Osteocyte (in vitro differentiated cells): ENCODE measurements at places on chromosomes 5 and 9.
A peak's percentile ranks its signal among the peaks of the same experiment; 100 is the strongest.

GRCh38 chr5:68329554-68330255, 114.1 kb downstream of the PIK3R1 start:
- no peak for DNase-seq

DNA sequence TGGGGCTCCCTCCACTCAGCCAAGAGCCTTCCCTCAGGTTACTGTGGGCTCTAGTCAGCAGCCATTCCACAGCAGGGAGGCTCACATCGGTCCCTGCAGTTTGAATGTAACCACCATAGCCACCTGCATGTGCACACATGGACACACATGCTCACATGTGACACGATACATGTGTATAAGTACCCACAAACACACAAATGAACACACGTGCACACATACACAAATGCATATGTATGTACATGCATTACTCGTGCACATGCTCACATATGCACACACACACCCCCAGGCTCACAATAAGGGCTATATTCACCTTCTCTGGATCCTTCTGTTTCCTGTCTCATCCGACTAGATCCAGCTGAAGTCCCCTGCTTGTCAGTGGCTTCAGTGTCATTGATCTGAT, 36.2 kb downstream of the UBE2QL1 start:
- DNase-seq = no peak

- DNase-seq = no peak
These were observed 2054.0 kb upstream of the NUDT12 start for GRCh38 chr5:105616599-105616998.

DNA sequence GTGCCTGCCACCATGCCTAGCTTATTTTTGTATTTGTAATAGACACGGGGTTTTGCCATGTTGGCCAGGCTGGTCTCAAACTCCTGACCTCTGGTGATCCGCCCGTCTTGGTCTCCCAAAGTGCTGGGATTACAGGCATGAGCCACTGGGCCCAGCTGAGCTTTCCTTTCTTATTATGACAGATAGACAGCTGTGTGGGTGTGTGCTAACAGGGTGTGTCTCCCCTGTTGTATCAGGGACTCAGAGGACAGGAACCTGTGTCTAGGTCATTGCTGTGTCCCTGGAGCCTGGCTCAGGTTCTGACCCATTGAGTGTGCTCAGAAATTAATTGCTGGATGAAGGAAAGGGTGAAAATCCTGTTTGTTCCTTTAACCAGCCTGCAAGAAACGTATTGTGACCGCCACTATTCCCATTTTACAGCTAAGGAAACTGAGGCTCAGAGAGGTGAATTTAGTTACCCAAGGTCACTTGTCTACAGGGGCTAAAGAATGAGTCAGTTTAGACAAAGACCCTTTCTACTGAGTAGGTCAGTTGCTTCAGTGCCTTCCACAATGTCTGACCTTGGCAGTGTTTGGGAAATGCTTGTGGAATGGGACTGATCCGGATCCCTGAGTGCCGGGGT, 16.8 kb downstream of the NCS1 start:
- no peak for DNase-seq

- DNase-seq = no peak
These were observed 4.9 kb downstream of the TAS2R1 start for GRCh38 chr5:9625286-9625685.

DNA sequence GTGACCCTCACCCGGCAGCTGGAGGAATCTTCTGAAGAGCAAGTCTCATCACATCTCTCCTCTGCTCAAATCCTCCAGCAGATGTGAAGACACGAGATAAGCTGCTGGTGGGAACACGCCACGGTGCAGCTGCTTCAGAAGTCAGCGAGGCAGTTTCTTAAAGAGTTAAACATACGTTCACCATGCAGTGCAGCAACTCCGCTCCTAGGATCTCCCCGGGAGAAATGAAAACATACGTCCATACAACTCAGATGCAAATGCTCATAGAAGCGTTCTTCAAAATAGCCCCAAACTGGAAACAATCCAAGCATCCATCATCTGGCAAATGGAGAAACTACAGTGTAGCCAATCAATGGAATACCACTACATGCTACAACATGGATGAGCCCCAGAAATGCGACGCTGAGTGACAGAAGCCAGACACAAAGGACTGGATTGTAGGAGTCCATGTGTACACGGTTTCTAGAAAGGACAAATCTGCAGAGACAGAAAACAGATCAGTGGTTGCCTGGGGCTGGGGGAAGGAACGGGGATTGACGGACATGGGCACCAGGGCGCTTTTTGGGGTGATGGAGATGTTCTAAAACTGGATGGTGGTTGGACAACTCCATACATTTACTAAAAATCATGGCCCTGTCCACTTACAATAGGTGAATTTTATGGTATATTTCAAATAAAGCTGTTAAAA, 150.6 kb downstream of the COL23A1 start:
- peak; percentile 60 for DNase-seq
